Osteoblast (primary cell): ENCODE measurements at places on chromosomes 1 and 21. TPM values are rescaled to one million over a fixed set of nuclear protein-coding genes. Genes with fewer than 3 reads are reported as not detected.

GRCh38 chr1:17581389-17582123 is 42.1 kb downstream of the ARHGEF10L start:
- H3K36me3 ChIP-seq: no peaks in the 10 kb centered on the region
- no peak for DNase-seq
- peaks cover 10% of the 10 kb centered on the region for H3K4me1 ChIP-seq
- H3K27me3 ChIP-seq: no peaks in the 10 kb centered on the region
- H3K27ac ChIP-seq: no peak overlapping the region

The NBPF10 gene
- 5.1 and 6.2 TPM in 2 replicates for total RNA-seq

The LGR6 gene
- not detected in 2 replicates for total RNA-seq

DNA sequence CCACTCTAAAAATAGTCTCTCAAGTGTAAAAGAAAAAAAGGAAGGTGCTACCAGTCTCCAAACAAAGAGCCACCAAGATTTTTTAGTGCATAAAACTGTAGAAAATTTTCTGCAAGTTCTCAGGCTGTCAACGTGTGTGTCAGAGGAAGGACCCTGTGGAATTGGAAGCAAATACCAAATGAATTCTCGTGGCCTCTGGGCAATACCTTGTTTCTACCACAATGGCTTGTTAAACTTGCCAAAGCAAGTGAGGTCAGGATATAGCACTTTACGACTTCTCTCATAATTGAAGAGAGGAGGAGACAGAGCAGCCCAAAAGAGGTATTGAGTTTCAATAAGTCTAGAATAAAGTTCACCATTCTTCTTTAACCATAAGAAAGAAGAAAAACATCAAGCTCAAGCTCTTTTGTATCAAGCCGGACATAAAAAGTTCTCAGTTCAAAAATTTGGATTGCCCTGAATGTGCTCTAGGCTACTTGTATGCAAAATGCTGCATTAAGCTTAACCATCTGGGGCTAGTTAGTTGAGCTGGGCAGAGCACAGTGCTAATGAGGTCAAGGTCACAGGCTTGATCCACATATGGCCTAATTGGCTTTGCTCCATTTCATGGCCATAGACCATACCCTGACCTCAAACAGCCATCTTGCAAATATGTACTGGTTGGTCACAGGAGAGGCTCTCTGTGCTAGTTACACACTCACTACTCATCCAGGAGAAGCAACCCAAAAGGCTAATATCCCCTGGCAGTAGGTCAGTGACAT is 60.5 kb downstream of the TBX15 start:
- no peak overlapping the region for H3K4me3 ChIP-seq
- no peaks in the 10 kb centered on the region for H3K4me1 ChIP-seq
- no peak overlapping the region for H3K27ac ChIP-seq
- no peaks in the 10 kb centered on the region for H3K27me3 ChIP-seq
- H3K36me3 ChIP-seq: peaks cover 44% of the 10 kb centered on the region

- H3K27me3 ChIP-seq: peaks cover 68% of the 10 kb centered on the region
- H3K36me3 ChIP-seq: no peaks in the 10 kb centered on the region
- no peak overlapping the region for H3K27ac ChIP-seq
- no peaks in the 10 kb centered on the region for H3K4me1 ChIP-seq
Measured at GRCh38 chr21:34630536-34631143, 15.7 kb upstream of the RCAN1 start.
